ENCODE measurements at places on chromosomes 6 and 20. TPM values are rescaled to one million over a fixed set of nuclear protein-coding genes. Genes with fewer than 3 reads are reported as not detected.

The RSPO3 gene
- 19.3 TPM for total RNA-seq

The PRR18 gene
- total RNA-seq, result not detected

The SYTL3 gene
- 1.9 TPM for total RNA-seq

The AFG1L gene
- 5.2 TPM for total RNA-seq

The TRIM10 gene
- total RNA-seq, result not detected

The BTNL2 gene
- total RNA-seq, result not detected

The CRISP2 gene
- total RNA-seq, result not detected

The ELOVL4 gene
- total RNA-seq, result 12.3 TPM

The TLDC2 gene
- total RNA-seq, result 0.65 TPM

The LRP11 gene
- 78.3 TPM for total RNA-seq

The HLA-DPB1 gene
- 21.0 TPM for total RNA-seq

The HLA-DQB1 gene
- not detected for total RNA-seq

The CRISP3 gene
- total RNA-seq, result not detected

The PNPLA1 gene
- not detected for total RNA-seq

The DLL1 gene
- total RNA-seq, result 1.0 TPM

The CD109 gene
- total RNA-seq, result 176 TPM

The STX11 gene
- 0.91 TPM for total RNA-seq

The EPB41L2 gene
- 267 TPM for total RNA-seq

The CRYBG1 gene
- total RNA-seq, result 6.1 TPM

The GTF2H4 gene
- total RNA-seq, result 12.3 TPM

The PET117 gene
- total RNA-seq, result 13.4 TPM

The TNF gene
- total RNA-seq, result not detected

The MYLIP gene
- 7.3 TPM for total RNA-seq

The SNX21 gene
- 105 TPM for total RNA-seq

The KCNB1 gene
- total RNA-seq, result 6.1 TPM

The LPA gene
- total RNA-seq, result not detected

The SLC22A1 gene
- total RNA-seq, result 1.1 TPM

The ARMC12 gene
- total RNA-seq, result 0.39 TPM

The RUNX2 gene
- total RNA-seq, result 0.91 TPM

The SIRPD gene
- total RNA-seq, result not detected

The EPM2A gene
- total RNA-seq, result 5.0 TPM

The NMBR gene
- total RNA-seq, result not detected

The HLA-DPA1 gene
- total RNA-seq, result 7.6 TPM

The SERPINB6 gene
- total RNA-seq, result 95.3 TPM

The HRH3 gene
- not detected for total RNA-seq

The XKR7 gene
- not detected for total RNA-seq

The UBE2C gene
- total RNA-seq, result 17.3 TPM

The LAMA4 gene
- 536 TPM for total RNA-seq

The TREM1 gene
- total RNA-seq, result 0.65 TPM

The PRRC2A gene
- 57.4 TPM for total RNA-seq

The FAM184A gene
- 1.8 TPM for total RNA-seq

The CLVS2 gene
- 0.11 TPM for total RNA-seq

The KCNK15 gene
- 6.8 TPM for total RNA-seq

The FOXQ1 gene
- 25.5 TPM for total RNA-seq

The NFATC2 gene
- 1.1 TPM for total RNA-seq

The COL12A1 gene
- 4,738 TPM for total RNA-seq

The ULBP1 gene
- total RNA-seq, result 0.52 TPM

The ADGRB3 gene
- 0.13 TPM for total RNA-seq

The RFX6 gene
- not detected for total RNA-seq

The LPIN3 gene
- total RNA-seq, result 11.5 TPM

All from articular chondrocyte of knee joint (primary cell).